ENCODE measurements at places on chromosomes 12 and 14.

DNA sequence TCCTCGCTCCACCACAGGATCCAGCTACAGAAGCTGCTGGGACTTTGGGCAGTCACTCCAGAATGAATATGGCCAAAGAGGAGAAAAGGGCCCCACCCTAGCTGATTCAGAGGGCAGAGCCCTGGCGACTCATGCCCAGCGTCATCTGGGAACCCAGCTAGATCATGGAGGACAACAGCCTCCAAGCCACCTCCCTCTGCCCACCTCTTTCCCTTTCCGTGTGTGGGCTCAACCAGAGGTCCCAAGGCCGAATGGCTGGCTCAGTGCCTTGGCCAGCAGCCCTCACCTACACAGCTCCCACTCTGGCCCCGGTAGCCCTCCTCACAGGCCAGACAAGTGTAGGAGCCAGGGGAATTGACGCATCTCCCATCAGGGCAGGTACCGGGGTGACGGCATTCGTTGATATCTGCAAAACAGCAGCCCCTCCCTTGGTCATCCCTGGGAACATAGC lies 17.4 kb downstream of the ISCA2 start:
- DNase-seq = no peak

- DNase-seq = peak; percentile 56
Observed at GRCh38 chr14:22980672-22981089, 1.7 kb downstream of the AJUBA start.

- DNase-seq = no peak
Observed at GRCh38 chr14:56996721-56997399, 186.6 kb upstream of the OTX2 start.

- no peak for DNase-seq
Observed at GRCh38 chr12:102436867-102437266, 43.5 kb downstream of the IGF1 start.

- DNase-seq = no peak
Observed at GRCh38 chr12:15782667-15783066, 6.5 kb downstream of the EPS8 start.

DNA sequence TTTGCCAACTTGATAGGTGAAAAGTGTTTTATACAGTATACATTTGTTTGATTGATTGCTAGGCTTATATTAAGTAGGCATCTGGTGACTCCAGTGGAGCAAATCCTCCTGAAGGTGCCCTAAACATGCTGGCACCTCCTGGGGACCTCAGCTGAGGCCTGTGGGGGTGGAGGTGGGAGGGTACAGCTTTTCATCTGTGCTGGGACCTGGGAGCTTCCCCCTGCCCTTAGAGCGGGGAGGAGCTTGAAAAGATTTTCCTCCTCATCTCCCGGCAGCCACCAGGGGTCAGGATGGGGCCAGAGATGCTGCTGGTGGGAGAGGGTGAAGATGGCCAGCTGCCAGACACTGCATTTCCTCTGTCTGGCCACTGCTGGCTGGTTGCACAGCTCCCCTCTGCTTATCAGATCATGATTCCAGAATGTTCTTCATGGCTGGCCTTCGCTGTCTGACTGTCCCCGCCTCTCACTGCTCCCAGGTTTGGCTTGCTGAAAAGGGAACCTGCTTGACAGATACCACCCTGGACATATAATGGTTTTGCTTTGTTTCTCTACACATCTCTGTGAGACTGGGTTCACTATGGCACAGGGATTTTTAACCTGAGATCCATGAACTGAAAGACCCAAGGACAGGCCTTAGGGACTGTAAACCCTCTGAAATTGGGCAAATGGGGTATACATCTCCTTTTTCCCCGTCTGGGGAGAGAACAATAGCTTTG lies 10.5 kb upstream of the JPH4 start:
- peak; percentile 93 for DNase-seq

GRCh38 chr14:32508281-32508680 lies 179.2 kb downstream of the AKAP6 start:
- no peak for DNase-seq

GRCh38 chr14:33734387-33734786 lies 216.5 kb downstream of the EGLN3 start:
- DNase-seq = no peak

- no peak for DNase-seq
Observed at GRCh38 chr12:63070709-63071108, 80.3 kb downstream of the AVPR1A start.

DNA sequence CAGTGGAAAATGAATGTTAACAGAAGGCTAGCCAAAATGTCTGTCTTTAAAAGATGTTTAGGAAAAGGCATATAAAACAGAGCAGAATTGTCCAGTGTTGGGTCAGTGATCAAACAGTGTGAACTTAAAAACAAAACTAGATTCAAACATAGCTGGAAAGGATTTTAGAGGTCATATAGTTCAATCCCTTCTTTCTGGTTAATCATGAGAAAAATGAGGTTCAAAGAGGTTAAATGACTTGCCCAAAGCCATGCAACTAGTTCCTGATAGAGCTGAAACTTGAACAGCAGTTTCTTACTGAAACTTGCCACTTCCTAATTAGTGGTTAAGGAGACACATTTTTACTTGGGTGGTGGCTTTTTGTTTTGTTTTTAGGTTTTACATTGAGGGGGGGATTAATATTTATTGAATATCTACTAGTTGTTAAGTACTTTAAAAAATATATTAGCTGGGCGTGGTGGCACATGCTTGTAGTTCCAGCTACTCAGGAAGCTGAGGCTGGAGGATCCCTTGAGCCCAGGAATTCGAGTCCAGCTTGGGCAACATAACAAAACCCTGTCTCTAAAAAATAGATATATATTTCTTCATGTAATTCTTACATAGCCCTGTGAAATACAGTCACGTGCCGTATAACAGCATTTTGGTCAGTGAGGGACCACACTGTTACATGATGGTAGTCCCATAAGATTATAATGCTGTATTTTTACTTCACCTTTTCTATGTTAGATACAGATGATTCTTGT lies 20.4 kb downstream of the ACVR1B start:
- no peak for DNase-seq

DNA sequence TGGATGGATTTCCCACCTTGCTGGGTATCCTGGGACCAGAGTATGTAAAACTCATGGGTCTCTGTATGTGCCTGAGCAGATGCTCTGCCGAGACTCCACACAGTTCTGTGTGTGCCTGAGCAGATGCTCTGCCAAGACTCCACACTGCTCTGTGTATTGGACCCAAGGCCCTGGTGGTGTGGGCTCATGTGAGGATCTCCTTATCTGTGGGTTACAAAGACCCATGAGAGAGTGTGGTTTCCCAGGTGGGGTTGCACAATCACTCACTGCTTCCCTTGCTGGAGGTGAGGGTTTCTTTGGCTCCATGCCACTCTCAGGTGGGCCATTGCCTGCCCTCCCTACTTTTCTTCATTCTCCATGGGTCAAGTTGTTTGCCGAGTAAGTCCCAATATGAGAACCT lies 141.5 kb downstream of the TBC1D30 start:
- DNase-seq = no peak

DNA sequence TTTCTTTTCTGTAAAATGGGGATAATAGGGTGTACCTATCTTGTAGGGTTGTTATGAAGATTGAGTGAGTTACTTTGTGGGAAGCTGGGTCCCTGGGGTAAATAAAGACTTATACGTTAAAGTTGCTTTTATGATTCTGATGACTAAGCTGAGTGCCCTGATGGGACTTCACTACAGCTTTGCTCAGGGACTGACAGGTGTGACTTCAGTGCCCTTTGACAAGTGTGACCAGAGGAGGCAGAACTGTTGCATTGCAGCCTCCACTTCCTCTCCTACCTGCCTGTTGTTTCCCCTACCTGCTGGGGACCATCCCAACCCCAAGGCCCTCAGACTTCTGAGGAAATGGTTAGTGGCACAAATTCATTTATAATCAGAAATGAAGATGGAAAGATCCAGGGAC lies 119.3 kb downstream of the TSPAN9 start:
- DNase-seq = no peak

- DNase-seq = no peak
Observed at GRCh38 chr14:98953551-98954348, 318.2 kb downstream of the BCL11B start.

- no peak for DNase-seq
Observed at GRCh38 chr12:54134850-54135249, 53.9 kb downstream of the SMUG1 start.

- no peak for DNase-seq
Observed at GRCh38 chr14:65299826-65300225, 112.7 kb upstream of the FUT8 start.

DNA sequence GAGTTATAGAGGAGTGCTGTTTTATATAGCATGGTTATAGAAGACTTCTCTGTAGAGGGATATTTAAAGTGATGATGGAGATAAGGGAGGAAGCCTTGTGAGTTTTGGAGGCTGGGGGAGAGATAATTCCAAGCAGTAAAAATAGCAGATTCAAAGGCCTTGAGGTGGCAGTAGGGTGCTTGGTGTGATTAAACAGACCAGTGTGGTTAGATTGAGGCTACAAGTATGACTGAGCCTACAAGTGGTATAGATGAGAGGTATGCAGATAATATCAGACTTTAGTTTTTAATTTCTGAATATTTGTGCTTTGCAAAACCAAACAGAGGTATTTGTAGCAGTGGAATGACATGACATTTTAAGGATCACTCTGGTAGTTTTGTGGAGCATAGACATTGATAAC lies 20.3 kb downstream of the FANCM start:
- no peak for DNase-seq

GRCh38 chr12:69901221-69901905 lies 76.3 kb downstream of the MYRFL start:
- no peak for DNase-seq

GRCh38 chr12:51202718-51203117 lies 15.1 kb downstream of the POU6F1 start:
- peak; percentile 34 for DNase-seq

- no peak for DNase-seq
Observed at GRCh38 chr14:39988939-39989338, 556.7 kb upstream of the FBXO33 start.

- DNase-seq = no peak
Observed at GRCh38 chr12:56980941-56981530, 23.6 kb upstream of the RDH16 start.

GRCh38 chr12:642633-643474 lies 20.4 kb downstream of the NINJ2 start:
- peak; percentile 85 for DNase-seq

DNA sequence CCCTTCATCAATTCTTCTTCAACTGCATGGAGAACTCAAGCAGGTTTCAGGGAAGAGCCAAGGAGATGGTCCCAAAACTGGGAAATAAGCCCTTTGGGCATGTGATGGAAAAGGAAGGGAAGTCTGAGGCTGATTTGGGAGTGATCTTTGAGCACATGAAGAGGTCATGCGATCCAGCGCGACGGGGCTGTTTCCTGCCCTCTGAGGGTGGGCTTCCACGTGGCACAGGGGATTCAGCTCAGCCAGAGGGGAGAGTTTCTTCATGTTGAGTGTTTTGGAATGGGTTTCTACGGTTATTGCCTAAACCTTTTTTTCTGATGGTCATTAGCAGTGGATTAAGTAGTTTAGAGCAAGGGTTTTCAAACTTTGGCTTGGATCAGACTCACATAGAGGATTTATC lies 30.2 kb downstream of the GPR68 start:
- no peak for DNase-seq

GRCh38 chr14:105219043-105219612 lies 29.2 kb upstream of the BTBD6 start:
- no peak for DNase-seq

DNA sequence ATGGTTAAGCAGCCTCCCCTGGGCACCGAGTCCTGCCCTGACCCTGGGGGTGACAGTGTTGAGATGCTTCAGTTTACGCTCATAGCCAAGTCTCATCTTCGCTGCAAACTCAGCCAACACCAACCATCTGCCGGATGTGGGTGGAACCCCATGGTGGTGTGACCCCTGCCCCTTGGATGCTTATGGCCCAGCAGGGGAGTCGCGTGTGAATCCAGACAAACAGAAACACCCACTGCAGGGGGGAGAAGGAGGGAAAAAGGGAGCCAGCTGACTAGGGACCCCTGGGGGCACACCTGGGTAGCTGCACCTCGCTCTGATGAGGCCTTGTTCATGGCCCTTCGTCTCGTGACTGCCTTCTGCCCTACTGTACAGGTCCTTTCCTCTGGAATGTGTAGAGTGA lies 23.8 kb downstream of the AACS start:
- DNase-seq = no peak

DNA sequence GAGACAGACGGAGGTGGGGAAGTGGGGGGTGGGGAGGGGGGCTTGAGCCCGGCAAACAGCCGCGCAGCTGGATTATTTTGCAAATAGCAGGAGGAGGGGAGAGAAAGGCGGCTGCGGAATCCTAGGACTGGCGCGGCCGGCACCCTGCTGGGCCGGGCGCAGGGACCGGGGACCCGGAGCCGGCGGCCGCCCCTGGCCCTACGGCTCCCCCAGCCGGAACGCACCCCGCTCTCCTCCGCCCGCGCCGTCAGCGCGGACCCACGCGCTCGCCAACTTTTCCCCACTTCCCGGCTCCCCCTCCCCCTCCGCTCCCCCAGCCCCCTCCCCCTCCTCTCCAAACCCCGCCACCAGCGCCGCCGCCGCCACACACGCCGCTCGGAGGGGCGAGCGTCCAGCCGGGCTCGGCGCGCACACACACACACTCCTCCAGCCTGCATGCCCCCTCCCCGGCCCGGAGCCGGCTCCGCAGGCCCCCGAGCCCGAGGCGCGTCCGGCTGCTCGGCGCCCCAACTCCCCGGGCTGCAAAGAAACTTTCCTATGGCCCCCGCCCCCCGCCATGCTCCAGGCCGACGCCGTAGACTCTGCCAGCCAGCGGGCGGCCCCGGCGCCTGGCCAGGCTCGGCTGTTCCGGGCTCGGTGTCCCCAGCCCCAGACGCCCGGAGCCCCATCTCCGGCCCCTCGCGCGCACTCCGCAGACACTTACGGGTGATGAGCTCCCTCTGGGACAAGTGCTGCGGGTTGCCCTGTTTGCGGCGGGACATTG lies 1.4 kb downstream of the BCL11B start:
- peak; percentile 68 for DNase-seq

GRCh38 chr12:56941299-56942017 lies 7.2 kb upstream of the SDR9C7 start:
- no peak for DNase-seq

- no peak for DNase-seq
Observed at GRCh38 chr14:73342670-73343069, 105.4 kb downstream of the PAPLN start.

- peak; percentile 74 for DNase-seq
Observed at GRCh38 chr12:109110988-109111495, 5.3 kb upstream of the ACACB start.

DNA sequence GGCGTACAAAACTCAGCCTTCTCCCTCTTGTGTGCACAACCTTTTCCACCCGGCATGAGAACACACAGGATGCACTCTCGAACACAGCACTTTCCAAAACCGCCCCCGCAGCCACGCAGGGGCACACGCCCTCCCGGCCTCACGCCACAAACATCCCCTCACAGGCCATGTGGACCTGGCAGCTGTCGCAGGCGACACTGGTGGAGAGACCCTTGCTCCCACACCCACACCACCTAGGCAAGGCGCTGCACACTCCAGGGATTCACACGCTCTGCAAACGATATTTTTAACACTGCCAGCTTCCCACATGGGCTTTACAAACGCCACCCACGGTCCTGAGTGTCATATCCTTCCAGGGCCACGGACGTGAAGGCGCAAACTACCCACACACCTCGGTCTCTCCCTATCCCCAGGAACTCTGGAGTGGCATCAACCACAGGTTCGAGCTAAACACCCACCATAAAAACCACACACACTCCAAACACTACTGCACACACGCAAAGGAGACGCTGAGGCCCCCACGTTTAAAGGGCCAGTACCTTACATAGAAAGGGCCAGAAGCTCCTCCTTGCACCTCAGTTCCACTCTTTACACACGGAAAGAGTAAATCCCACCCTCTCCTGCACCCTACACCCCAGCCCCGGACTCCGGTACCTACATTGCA lies 12.4 kb upstream of the ITGB7 start:
- DNase-seq = peak; percentile 80

GRCh38 chr14:23831596-23831995 lies 122.0 kb upstream of the DHRS4 start:
- peak; percentile 6 for DNase-seq
